ENCODE measurements at places on chromosomes 7 and 10. TPM values are rescaled to one million over a fixed set of nuclear protein-coding genes. Genes with fewer than 3 reads are reported as not detected.

- no peak overlapping the region for H3K27ac ChIP-seq
- no peak overlapping the region for H3K4me3 ChIP-seq
- DNase-seq = peak; percentile 26
- no peaks in the 10 kb centered on the region for H3K27me3 ChIP-seq
- H3K4me1 ChIP-seq = peaks cover 29% of the 10 kb centered on the region
These were observed 42.3 kb upstream of the DUSP5 start for GRCh38 chr10:110455446-110455845.

ERVW-1 gene
- total RNA-seq = not detected

GRCh38 chr7:46850563-46851330 lies 731.2 kb downstream of the TNS3 start:
- H3K4me3 ChIP-seq = no peak overlapping the region
- no peaks in the 10 kb centered on the region for H3K27me3 ChIP-seq
- no peak for DNase-seq
- H3K36me3 ChIP-seq = no peaks in the 10 kb centered on the region

GRCh38 chr10:69846293-69846921 lies 44.7 kb downstream of the COL13A1 start:
- H3K4me3 ChIP-seq = no peak overlapping the region
- H3K27ac ChIP-seq = no peak overlapping the region
- H3K27me3 ChIP-seq = no peaks in the 10 kb centered on the region
- no peak for DNase-seq
- no peaks in the 10 kb centered on the region for H3K4me1 ChIP-seq

DNA sequence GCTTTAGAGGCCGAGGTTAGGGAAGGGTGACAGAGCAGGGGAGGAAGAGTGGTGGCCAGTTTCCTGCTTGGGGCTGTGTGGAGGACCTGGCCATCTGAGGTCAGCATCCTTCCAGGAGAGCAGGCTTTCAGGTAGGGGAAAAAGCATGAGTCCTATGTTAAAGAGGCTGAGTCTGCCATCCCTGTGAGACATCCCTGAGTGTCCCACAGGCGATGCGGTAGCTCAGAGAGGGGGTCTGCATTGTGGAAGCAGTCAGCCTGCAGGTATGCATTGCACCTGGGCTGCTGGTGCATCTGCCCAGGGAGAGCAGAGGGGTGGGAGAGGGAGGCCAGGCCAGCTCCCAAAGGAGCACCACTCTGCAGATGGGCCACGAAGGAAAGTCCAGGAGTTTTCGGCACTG lies 282.1 kb upstream of the ZNF32 start:
- no peaks in the 10 kb centered on the region for H3K36me3 ChIP-seq
- H3K4me3 ChIP-seq = no peak overlapping the region
- no peaks in the 10 kb centered on the region for H3K4me1 ChIP-seq
- no peak overlapping the region for H3K27ac ChIP-seq
- no peak for DNase-seq

SFTPA2 gene
- 0.17 TPM for total RNA-seq

KIF11 gene
- 0.25 TPM for total RNA-seq

DNA sequence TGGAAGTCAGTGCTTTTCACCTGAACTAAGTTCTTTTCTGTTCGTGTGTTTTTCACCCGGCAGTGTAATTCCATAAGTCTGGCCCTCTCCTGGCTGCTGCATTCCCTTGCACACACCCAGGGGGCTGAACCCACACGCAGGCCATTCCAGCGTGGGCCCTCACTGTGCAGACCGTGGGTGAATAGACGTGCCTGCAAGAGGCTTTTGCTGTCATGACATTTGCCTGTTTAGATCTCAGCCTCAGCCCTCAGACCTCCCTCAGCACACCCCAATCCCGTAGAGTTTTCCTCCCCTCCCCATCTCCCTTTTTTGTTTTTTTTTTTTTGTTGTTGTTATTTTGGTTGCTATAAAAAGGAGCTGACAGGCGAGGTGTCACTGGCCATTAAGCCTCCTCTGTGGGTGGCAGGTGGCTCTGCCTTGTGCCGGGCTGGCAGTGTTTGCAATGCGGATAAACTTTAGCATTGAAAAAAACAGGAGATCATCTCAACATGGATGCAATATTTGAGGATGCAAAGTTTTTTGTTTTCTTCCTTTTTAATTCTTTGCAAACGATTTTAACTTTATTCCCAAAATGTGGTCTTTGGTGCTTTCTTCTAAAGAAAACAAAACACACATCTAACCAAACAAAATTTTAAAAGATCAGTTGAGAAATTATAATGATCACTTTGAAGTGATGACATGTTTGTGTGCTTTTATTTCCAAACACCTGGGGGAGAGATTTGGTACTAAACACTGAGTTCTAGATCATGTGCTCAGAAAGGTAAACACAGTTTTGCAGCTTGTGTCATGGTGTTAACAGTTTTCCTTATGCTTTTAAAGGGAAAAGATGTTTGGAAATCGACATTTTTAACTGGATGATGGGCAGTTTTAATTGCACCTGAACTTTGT lies 58.8 kb downstream of the WDR37 start:
- H3K27me3 ChIP-seq = no peaks in the 10 kb centered on the region
- H3K4me3 ChIP-seq = no peak overlapping the region
- DNase-seq = no peak
- H3K4me1 ChIP-seq = no peaks in the 10 kb centered on the region
- H3K27ac ChIP-seq = no peak overlapping the region
- peaks cover 57% of the 10 kb centered on the region for H3K36me3 ChIP-seq

CPA1 gene
- total RNA-seq = 0.42 TPM

DNA sequence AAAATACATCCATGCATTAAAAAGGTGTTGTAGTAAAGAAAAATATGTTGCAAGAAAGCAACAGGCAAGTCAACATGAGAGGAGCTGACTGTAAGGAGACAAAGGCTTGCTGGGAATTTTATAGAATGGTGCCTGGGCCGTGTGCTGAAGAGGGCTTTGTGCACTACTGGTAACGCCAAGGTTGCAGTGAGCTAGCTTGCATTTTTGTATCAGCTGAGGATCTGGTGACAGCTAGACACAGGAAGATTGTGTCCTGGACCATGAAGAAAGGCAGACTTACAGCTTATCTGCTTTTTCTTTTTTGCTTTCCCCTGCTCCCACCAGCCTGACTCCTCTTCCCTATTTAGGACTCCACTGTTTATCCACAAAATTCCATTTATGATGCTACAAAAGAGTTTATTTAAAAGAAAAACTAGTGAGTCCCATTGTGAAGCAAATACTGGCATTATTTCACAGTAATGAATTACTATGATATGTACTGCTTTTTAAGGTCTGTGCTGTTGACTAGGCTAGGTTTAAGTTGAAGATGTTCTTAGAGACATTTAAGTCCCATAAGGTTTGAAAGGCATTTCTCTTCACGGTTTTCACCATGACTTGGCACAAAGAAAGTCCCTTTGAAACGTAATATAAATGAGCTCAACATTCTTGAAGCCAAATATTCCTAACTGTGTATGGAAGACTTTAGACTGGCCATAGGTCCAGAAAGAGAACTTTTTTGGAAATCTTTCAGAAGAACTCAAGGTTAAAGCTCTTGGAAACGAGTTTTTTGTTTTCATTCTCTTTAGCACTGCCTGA lies 88.6 kb downstream of the SEC23IP start:
- no peaks in the 10 kb centered on the region for H3K27me3 ChIP-seq
- H3K4me1 ChIP-seq = no peaks in the 10 kb centered on the region
- no peaks in the 10 kb centered on the region for H3K36me3 ChIP-seq
